Globus pallidus (tissue), 1 donor: ENCODE measurements at places on chromosomes 16 and 17.
A peak's percentile ranks its signal among the peaks of the same experiment; 100 is the strongest.

DNA sequence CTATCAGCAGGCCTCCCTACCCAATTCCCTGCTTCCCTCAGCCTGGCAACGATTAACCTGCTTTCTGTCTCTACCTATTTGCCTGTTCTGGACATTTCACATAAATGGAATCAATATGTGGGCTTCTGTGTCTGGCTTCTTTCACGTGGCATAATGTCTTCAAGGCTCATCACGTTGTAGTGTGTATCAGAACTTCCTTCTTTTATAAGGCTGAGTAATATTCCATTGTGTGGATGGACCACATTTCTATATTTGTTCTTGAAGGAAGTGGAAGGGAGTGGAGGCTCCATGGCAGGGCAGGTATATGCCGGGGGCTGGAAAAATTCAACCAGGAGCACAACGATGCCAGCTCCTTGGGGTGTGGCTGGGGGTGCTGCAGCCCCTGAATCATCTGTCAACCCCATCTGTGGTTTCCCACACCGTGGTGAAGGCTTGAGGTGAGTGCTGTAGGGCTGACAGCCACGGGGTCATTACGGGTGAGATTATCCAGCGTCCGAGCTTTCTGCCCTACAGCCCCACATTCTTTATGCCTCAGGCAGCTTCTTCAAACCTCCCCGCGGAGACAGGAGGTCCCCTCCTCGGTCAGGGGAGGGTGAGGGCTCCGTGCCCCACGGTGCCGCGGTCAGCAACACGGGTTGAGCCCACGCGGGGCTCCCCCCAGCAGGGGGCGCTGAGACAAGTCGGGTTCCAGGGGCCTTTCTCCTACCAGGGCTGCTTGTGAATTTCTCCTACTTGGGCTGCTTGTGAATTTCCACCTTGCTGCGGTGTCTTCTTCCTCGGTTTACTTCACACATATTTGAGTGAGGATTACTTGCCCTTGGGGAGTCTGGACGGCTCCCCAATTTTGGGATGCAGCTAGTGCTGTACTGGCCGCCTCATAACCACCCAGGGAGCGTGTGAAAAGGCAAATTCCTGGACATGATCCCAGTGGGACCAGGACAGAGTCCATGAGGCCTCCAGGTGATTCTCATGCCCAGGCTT is 18.3 kb upstream of the WFIKKN2 start:
- DNase-seq = peak; percentile 54

DNA sequence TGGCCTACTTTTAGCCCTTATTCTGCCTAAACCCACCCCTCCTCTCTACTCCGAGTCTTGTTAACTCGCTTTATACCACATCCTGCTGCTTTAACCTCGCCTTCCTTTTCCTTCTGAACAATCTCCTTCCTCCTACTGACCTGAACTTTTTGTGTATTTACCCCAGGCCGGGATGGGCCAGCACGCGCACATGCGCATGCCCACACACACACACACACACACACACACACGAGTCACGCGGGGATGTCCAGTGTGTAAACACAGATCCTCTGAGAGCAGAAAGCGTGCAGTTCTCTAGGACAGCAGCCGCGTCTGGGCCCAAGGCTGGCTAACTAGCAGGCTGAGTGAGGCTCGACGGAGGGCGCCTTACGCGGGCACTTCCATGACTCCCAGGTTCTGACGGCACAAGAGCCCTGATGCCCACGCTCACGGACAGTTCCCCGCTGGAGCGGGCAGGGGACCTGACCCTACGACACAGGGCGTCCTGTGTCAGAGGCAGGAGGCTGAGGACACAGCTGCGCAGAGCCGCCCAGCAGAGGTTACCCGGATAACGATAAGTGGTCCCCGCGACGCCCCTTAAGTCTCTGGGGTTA is 610 bp downstream of the PIK3R5 start:
- DNase-seq = no peak

DNA sequence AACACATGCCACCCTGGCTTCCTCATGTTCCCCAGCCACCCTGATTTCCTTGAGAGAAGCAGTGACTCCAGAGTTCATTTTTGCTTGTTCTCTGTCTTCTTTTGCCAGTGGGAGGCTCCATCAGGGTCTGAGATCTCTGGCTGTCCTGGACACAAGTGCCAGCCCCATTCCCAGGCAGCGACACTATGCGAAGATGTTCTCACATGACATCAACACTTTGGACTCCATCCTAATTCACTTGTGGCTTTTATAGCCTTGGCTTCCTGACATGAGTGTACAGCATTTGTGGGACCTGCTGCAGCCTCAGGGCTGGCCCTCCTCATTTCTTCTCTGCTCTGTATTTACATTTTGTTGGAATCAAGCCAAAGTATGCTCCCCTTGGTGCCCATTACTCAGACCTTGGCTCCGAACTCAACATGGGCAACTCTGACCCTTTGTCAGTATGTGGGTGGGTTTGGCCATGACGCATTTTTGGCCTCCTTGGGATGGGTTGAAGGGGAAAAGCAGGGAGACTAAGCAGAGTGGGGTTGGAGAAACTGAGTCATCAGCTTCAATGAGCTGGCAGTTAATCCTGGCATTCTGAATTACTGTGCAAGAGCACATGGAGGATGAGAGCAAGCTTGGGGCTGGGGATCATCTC is 119.0 kb upstream of the EEF2KMT start:
- DNase-seq = peak; percentile 1

GRCh38 chr17:64099543-64099942 is 30.4 kb downstream of the ERN1 start:
- no peak for DNase-seq
